ENCODE measurements at places on chromosomes 7 and 10.

- no peak for DNase-seq
Observed at GRCh38 chr10:12639996-12640944, 290.9 kb downstream of the CAMK1D start.

GRCh38 chr7:140144821-140145220 lies 32.0 kb downstream of the KDM7A start:
- no peak for DNase-seq

- no peak for DNase-seq
Observed at GRCh38 chr10:13872411-13872810, 285.6 kb downstream of the PRPF18 start.

- no peak for DNase-seq
Observed at GRCh38 chr7:43856996-43857395, 12.3 kb downstream of the MRPS24 start.

DNA sequence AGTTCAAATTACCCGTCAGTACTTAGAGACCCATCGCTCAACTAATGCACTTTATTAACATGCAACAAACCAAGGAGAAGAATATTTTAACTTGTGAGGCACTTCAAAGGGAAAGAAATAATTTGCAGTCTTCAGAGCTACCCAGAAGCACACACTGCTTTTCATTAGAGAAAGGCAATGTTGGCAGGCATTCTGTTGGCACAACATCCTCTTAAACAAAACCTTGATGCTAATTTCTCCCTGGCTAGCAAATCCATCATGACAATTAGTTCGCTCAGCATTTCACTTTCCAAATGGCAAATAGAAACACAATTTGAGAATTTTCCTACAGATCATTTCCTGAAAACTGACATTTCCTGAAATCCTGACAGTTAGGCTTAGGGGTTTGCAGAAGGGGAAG lies 155.6 kb upstream of the FAM13C start:
- DNase-seq = no peak

GRCh38 chr7:136062625-136063325 lies 85.6 kb upstream of the MTPN start:
- DNase-seq = no peak

DNA sequence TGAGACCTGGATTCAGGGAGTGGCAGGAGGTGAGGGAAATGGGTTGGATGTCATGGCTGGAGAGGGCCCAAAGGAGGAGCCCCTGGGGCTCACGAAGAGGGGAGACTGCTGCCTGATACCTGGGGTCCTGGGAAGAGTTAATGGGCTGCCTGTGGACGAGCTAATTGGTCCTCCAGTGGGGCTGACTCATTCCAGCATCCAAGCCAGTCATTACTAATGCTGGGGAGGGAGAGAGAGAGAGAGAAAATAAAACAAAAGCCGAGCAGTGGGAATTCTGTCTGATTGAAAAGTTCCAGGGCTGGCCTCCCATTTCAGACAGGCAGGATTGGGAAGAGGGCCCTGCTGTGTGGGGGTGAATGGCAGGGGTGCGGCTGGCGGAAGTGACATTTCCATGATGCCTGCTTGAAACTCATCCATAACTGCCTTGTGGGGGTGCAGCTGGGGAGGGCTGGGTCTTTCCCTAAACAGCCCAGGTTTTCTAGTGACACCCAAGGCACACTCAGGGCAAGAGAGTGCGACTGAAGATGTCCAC lies 297.8 kb downstream of the RPS24 start:
- no peak for DNase-seq

- DNase-seq = no peak
Observed at GRCh38 chr10:77131214-77131613, 506.4 kb downstream of the KCNMA1 start.

DNA sequence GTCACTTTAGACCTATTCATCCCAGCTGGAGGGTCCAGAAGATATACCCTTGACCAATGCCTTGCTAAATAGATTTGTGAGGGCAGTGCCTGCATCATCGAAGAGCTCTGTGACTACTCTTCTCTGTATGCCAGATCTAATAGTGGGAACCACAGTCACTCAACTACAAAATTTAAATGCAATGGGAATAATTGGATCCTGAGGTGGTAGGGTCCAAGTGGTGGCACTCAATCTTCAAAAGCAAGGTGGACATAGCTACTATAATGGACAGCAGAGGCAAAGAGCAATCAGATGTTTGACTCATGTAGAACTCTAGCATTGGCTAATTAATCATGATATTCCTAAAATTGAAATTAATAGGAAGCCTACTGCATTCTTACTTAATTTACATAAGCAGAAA lies 554.3 kb upstream of the GRM3 start:
- DNase-seq = no peak

DNA sequence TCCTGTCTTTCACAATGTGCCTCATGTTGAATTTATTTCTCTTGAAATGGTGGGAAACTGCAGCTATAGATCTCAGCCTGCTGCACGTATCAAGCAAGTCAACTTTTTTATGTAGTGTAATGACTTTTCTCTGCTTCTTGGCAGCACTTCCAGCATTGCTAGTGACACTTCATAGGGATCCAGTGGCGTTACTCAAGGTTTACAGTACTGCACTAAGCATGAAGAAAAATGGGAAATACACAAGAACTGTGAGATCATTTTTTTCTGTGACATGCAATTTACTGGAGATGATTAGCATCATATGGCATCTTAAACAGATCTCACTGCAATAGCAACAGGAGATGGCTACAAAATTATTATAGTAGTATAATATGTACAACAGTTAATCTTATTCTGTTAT lies 90.9 kb downstream of the POLR1F start:
- DNase-seq = no peak

- no peak for DNase-seq
Observed at GRCh38 chr7:37765421-37765829, 81.9 kb downstream of the GPR141 start.

- no peak for DNase-seq
Observed at GRCh38 chr10:94024407-94024806, 30.7 kb downstream of the PLCE1 start.

DNA sequence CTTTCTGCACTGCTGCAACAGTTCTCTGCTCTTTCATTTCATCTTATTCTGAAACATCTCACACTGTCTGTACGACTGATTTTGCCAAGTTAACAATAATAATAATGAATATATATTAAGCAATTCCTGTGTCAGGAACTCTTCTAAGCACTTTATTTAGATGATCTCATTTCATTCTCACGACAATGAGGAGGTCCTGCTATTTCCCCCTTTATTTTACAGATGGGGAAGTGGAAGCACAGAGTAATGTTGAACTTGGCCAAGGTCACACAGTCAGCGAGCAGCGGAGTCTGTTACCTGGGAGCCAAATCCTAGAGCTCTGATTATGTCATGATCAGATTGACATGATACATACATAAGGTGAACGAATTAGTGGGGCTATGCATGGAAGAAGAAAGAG lies 5.8 kb downstream of the MRC1 start:
- no peak for DNase-seq

DNA sequence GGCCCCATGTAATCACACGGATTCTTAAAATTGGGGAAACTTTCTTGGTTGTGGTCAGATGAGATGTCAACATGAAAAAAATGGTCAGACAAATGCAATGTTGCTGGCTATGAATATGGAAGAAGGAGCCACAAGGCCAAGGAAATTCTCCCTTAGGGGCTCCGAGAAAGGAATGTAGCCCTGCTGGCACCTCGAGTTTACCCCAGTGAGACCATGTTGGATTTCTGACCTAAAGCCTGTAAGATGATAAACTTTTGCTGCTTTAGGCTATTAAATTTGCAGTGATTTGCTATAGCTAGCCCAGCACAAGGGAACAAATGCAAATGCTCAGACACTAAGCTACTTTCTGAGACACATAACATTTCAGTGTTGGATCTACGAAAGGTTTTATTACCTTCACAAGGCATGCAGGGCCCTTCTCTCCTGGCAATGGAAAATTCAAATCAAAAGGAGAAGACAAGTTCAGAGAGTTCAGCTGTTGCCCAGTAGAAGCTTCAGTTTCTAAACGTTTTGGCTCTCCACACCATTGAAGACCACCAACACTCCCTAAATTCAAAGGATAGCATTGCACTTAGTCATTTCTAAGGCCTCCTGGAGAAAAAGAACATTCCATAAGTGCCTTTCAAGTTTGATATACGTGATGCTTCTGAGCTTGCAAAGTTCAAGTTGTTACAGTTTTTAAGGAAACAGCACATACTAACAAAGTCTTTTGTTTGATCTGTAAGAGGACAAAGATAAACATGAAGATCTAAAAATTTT lies 23.4 kb downstream of the MCMBP start:
- no peak for DNase-seq

- no peak for DNase-seq
Observed at GRCh38 chr7:39608278-39608677, 15.1 kb upstream of the RALA start.

DNA sequence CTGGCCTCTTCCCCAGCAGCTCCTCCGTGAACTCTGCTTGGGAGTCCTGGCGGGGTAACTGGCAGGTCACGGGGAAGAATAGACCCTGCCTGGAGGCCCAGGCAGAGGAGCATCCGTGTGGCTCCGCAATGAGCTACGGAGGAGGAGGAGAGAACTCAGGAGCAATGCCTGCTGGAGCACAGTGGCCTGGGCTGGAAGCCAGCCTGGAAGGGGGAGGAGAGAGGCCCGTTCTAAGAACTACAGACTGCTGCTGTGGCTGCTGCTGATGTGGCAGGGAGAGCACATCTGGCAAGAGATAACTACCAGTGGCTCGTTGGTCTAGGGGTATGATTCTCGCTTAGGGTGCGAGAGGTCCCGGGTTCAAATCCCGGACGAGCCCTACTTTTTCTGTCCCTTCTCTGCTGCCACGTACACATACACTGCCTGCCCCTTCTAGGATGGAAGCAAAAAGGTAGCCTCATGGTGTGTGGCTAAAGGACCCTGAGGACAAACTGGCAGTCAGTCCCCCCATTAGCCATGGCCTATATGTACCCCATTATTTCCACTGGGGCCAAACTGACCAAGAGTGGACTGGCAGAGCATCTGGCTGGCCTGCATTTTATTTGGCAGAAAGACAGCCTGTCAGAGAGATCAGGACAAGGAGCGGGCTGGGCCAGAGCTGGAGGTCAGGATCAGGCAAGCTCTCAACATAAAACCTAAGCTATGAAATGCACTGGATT lies 7.7 kb upstream of the OPN1SW start:
- peak; percentile 83 for DNase-seq

- no peak for DNase-seq
Observed at GRCh38 chr10:77220150-77220549, 417.5 kb downstream of the KCNMA1 start.

GRCh38 chr10:79375321-79376077 lies 28.2 kb downstream of the PPIF start:
- no peak for DNase-seq

GRCh38 chr10:14578060-14578952 lies 196.4 kb downstream of the FAM107B start:
- no peak for DNase-seq

- DNase-seq = no peak
Observed at GRCh38 chr10:110176141-110177030, 31.0 kb upstream of the MXI1 start.

DNA sequence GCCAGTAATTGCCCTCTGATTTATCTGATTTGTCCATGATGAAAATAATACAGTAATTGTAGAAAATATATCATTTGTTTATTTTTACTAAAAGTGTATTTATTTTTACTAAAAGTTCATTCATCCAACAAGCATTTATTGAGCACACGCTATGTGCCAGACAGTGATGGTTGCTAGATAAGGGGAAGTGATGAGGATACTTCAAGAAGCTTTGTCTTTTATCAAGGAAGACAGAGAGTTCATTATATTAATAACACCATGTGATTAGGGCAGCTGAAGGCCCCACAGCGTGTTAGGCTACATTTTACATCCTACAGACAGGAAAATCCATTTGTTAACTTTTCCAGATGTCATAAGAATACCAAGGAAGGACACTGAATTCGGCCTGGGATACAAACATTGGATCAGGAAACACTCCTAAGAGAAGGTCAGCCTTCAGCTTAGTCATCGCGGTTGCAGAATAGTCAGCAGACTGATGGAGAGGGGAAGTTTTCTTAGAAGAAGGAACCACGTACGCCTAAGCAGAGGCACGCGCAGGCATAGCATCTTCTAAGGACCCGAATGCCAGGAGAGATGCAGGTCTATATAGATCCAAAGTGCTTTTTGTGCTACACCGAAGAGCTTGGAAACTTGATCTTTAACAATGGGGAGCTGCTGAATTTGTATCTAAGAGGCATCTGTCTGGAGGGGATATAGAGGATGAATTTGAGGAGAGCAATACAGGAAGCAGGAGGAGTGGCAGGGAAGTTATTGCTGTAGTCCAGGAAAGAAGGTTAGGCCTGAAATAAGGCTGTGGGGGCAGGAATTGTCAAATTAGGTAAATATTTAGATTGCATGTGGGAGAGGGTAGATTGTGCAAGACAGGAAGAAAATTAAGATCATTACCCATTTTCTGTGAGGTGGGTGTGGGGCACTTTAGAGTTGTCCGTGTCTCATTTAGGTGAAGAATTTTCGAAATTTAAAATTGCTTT lies 85.7 kb downstream of the LRGUK start:
- no peak for DNase-seq

DNA sequence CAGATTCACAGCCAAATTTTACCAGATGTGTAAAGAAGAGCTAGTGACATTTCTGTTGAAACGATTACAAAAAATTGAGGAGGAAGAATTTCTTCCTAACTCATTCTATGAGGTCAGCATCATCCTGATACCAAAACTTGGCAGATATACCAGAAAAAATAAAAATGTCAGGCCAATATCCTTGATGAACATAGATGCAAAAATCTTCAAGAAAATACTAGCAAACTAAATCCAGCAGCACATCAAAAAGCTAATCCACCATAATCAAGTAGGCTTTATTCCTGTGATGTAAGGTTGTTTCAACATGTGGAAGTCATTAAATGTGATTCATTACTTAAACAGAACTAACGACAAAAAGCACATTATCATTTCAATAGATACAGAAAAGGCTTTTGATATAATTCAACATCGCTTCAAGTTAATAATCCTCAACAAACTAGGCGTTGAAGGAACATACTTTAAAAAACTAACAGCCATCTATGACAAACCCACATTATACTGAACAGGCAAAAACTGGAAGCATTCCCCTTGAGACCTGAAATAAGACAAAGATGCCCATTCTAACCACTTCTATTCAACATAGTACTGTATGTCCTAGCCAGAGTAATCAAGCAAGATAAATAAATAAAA lies 807.7 kb upstream of the ZWINT start:
- DNase-seq = no peak

DNA sequence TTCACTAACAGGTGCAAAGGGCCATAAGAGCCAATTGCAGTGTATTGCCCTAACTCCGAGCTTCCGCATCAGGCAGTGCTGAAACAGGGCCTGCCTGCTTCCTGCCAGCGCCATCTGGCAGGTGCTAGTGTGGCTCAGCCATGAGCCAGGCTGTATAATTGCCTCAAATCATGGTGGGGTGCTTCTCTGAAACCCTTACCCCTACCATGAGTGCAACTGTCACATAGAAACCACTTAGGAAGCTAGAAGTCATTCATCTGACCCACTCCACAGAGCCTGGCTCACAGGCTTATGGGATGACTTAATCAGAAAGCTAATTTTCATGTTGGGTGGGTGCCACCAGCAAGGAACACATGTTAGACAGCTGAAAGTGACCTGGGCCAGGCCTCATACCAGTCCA lies 133.3 kb upstream of the LAMB4 start:
- no peak for DNase-seq

DNA sequence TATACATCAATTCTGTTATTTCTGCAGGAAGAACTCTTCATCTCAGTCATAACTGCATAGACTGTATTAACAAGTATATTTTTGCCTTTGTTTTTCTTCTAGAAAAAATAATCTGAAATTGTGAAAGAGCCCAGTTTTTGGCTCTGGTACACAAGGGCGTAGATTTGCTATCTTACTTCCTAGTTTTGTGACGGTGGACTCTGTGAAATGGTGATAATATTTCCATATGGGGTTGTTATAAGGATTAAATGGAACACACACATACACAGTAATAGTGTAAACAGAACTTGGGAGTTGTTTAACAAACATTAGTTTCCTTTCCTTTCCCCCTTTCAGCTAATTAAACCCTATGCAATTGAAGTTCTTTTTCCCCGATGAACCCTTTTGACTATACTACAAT lies 108.7 kb downstream of the MKLN1 start:
- DNase-seq = no peak
